A549 treated with CORT108297 at 1 μM for 4 hours (cell line): ENCODE measurements at places on chromosomes 1 and 21. TPM values are rescaled to one million over a fixed set of nuclear protein-coding genes. Genes with fewer than 3 reads are reported as not detected.

PCBP3 gene
- total RNA-seq, result 0.92 to 1.5 TPM (median 1.2 TPM) in 5 replicates

NFYC gene
- total RNA-seq, result 37.0 to 40.6 TPM (median 39.8 TPM) in 5 replicates

RPTN gene
- not detected in 5 replicates for total RNA-seq

SPOCD1 gene
- total RNA-seq, result 4.0 to 6.3 TPM (median 4.6 TPM) in 5 replicates

ADGRL4 gene
- total RNA-seq, result not detected in 5 replicates

CHI3L2 gene
- total RNA-seq, result 0.20 to 0.51 TPM (median 0.36 TPM) in 5 replicates

OR2T35 gene
- not detected in 5 replicates for total RNA-seq

MAN1C1 gene
- total RNA-seq, result 0.18 to 0.40 TPM (median 0.22 TPM) in 5 replicates

PGD gene
- 1,032 to 1,170 TPM (median 1,135 TPM) in 5 replicates for total RNA-seq

UBE2J2 gene
- total RNA-seq, result 38.8 to 48.3 TPM (median 46.8 TPM) in 5 replicates

UBE2U gene
- total RNA-seq, result not detected in 5 replicates

PPM1J gene
- total RNA-seq, result 0.82 to 1.5 TPM (median 1.2 TPM) in 5 replicates

SLAMF9 gene
- total RNA-seq, result 0.13 to 0.83 TPM (median 0.40 TPM) in 5 replicates
